CD4-positive, alpha-beta T cell (primary cell): ENCODE measurements at places on chromosomes 4 and X. TPM values are rescaled to one million over a fixed set of nuclear protein-coding genes. Genes with fewer than 3 reads are reported as not detected.
A peak's percentile ranks its signal among the peaks of the same experiment; 100 is the strongest.

DNA sequence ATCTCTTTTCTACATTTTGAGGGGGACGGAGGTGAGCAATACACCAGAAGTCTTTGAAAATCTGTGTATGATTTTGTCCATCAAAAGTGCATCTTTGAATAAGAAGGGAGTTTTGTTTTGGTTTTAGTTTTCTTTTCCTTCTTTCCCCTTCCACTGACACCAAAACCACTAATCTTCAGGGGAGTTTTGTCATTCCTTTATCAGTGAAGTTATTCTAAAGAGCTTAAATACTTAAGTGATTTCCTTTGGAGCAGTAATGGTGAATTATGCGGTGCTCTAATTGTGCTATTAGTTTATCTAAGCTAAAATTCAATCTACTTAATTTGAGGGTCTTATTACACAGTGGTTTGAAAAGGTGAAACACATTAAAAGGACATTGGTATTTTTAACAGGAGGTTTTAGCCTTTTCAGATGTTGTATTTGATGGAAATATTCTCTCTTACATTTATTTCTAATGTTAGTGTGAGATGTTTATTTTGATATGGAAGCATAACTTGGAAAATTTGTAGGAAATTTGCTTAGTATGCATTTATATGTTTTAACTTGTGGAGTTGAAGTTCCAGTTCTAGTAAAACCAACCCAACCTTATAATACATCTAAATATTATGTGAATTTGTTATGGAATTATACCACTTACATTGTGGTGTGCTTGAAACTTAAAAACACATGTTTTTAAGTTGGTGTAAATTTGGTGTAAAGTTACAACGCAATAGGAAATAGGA is 124.9 kb downstream of the PCDH7 start:
- H3K4me3 ChIP-seq, result no peak overlapping the region
- H3K27ac ChIP-seq, result no peak overlapping the region
- DNase-seq, result no peak
- H3K4me1 ChIP-seq, result no peaks in the 10 kb centered on the region
- H3K27me3 ChIP-seq, result no peaks in the 10 kb centered on the region

- DNase-seq, result no peak
- H3K36me3 ChIP-seq, result no peaks in the 10 kb centered on the region
- no peak overlapping the region for H3K27ac ChIP-seq
- no peak overlapping the region for H3K4me3 ChIP-seq
- no peaks in the 10 kb centered on the region for H3K27me3 ChIP-seq
These were observed 126.6 kb downstream of the PPP4R3C start for GRCh38 chrX:27336466-27337091.

DNA sequence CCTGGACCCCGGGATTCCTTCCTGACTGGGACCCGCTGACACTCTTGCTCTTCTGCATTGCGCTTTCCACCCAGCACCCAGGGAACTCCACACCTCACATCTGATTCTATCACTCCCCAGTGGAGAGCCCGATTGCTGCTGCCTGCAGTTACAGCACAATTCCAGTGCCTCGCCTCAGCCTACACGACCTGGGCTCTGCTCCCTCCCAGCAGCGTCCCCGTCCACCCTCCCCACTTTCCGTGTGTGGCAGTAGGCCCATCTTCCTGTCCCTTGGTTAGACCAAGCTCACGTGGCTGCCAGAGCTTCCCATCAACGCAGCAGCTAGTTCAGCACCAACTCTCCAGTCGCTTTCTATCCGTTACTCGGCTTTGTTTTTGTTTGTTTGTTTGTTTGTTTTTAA is 66.6 kb upstream of the SORBS2 start:
- no peaks in the 10 kb centered on the region for H3K36me3 ChIP-seq
- no peak for DNase-seq
- H3K4me1 ChIP-seq, result no peaks in the 10 kb centered on the region
- no peak overlapping the region for H3K4me3 ChIP-seq

DNA sequence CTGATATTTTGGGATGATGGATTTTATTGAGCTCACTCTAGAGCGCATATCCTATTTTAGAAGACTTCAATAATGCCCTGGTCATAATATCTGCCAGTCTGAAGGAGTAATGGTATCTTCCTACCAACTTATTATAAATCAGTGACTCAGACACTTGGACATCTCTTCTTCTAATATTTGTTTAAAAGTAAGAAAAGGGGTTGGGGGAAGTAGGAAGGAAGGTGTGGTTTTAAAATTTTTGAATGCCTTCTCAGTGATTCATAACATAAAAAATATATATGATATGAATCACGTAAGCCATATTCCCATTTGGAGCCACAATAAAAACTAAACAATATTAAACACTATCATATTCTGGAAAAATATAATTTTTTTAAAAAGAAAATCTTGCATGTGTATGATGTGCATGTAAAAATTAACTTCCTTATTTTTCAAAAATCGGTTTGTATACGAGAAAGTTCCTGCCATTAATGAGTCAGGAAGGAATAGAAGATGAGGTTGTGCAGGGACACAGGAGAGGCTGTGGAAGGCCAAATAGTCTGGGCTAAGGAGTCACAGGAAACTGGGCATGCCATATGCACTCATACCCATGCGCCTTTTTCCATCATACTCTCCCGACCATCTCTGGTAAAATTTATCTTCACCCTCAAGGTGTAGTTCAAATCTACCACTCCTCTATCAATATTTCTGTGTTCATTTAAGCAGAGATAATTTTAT is 286.5 kb downstream of the EPHA5 start:
- H3K27ac ChIP-seq, result no peak overlapping the region
- no peaks in the 10 kb centered on the region for H3K4me1 ChIP-seq
- H3K4me3 ChIP-seq, result no peak overlapping the region
- no peak for DNase-seq

GRCh38 chrX:110846071-110846470 is 50.5 kb upstream of the CHRDL1 start:
- no peak overlapping the region for H3K27ac ChIP-seq
- H3K4me3 ChIP-seq, result no peak overlapping the region
- DNase-seq, result no peak
- no peaks in the 10 kb centered on the region for H3K36me3 ChIP-seq
- H3K4me1 ChIP-seq, result no peaks in the 10 kb centered on the region

GRCh38 chr4:67158666-67159065 is 386.6 kb downstream of the CENPC start:
- no peak for DNase-seq
- no peaks in the 10 kb centered on the region for H3K36me3 ChIP-seq
- no peaks in the 10 kb centered on the region for H3K4me1 ChIP-seq

IL3RA gene
- total RNA-seq, result 0.45 TPM

- H3K4me3 ChIP-seq, result no peak overlapping the region
- H3K27ac ChIP-seq, result no peak overlapping the region
- no peak for DNase-seq
- H3K27me3 ChIP-seq, result no peaks in the 10 kb centered on the region
- no peaks in the 10 kb centered on the region for H3K36me3 ChIP-seq
These were observed 23.6 kb upstream of the RASGEF1B start for GRCh38 chr4:81495345-81495744.

DNA sequence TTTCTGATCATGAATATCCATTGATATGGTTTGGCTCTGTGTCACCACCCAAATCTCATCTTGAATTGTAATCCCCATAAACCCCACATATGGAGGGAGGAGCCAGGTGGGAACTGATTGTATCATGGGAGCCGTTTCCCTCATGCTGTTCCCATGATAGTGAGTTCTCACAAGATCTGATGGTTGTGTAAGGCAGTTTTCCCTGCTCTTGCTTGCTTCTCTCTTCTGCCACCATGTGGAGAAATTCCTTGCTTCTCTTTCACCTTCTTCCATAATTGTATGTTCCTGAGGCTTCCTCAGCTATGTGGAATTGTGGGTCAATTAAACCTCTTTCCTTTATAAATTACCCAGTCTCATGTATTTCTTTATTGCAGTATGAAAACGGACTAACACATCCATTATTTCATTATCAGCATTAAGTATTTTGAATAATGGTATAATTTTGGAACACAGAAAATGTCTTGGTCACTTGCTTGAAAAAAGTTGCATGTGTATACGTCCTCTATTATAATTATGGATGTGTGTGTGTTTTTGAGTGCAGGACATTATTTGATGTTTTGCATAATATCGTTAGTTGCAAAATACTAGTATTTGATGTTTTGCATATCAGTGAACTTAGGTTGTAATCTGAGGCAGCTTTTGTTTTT is 334.6 kb downstream of the PCDH10 start:
- DNase-seq, result no peak
- no peak overlapping the region for H3K4me3 ChIP-seq
- H3K4me1 ChIP-seq, result no peaks in the 10 kb centered on the region

DNA sequence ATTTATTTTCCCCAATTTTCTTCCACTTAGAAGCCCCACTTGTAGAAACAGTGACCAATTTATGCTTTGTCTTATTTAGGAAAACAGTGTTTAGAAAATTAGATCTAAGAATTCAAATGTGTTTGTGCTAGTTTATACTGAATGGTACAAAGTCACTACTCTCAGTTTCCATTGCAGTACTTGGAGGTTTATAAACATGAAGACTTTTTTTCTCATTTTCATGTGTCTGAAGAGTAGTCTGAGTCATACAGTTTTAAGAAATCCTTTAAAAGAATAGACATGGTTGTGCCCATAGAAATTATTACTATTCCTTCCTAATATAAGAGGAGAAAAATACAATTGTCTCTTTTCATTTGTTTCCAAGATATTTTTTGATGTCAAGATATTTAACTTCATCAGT is 458.7 kb downstream of the NAF1 start:
- H3K36me3 ChIP-seq, result no peaks in the 10 kb centered on the region
- H3K27me3 ChIP-seq, result no peaks in the 10 kb centered on the region
- no peak overlapping the region for H3K27ac ChIP-seq
- no peak for DNase-seq

GAGE13 gene
- total RNA-seq, result not detected

- H3K27me3 ChIP-seq, result no peaks in the 10 kb centered on the region
- H3K27ac ChIP-seq, result peak overlapping the region; percentile 89
- peak overlapping the region; percentile 94 for H3K4me3 ChIP-seq
- peaks cover 26% of the 10 kb centered on the region for H3K4me1 ChIP-seq
- no peak for DNase-seq
These were observed 627 bp downstream of the CDKN2AIP start for GRCh38 chr4:183445097-183445428.

- no peak for DNase-seq
- no peak overlapping the region for H3K27ac ChIP-seq
- H3K27me3 ChIP-seq, result no peaks in the 10 kb centered on the region
- peaks cover 15% of the 10 kb centered on the region for H3K4me1 ChIP-seq
- no peak overlapping the region for H3K4me3 ChIP-seq
These were observed 18.4 kb upstream of the SMIM10L2A start for GRCh38 chrX:135403374-135403773.

EGFL6 gene
- not detected for total RNA-seq

DUSP21 gene
- total RNA-seq, result not detected

GRCh38 chrX:111837197-111837596 is 38.8 kb upstream of the TRPC5OS start:
- no peak for DNase-seq
- H3K4me1 ChIP-seq, result no peaks in the 10 kb centered on the region
- no peak overlapping the region for H3K27ac ChIP-seq
- H3K27me3 ChIP-seq, result no peaks in the 10 kb centered on the region
- no peak overlapping the region for H3K4me3 ChIP-seq
- H3K36me3 ChIP-seq, result no peaks in the 10 kb centered on the region

DNA sequence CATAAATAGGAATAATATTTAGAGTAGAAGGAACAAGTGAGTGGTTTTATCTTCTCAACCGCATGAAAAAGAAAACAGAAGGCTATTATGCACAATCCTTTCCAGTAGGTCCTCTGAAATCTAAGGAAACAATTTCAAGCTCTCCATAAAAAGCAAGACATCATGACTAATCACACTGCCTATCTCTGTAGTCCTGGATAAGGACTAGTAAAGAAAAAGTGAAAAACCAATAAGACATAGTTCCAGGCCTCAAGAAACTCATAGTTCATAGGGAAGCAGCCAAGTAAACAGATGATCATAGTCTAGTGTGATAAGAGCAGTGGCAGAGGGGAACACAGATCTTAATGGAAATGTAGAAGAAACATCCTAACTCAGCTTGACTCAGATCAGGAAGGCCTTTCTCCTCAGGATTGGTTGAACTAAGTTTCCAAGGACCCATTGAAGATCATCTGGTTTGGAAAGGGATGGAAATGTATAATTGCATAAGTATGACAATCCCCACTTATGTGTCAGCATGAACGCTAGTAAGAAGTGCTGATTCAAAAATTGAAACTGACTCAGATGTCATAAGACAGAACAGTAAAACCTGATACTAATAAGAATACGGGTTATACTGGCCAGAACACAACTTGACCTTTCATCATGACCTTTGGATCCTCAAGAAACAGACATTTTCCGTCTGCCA is 155.3 kb downstream of the GRIA3 start:
- no peaks in the 10 kb centered on the region for H3K27me3 ChIP-seq
- no peaks in the 10 kb centered on the region for H3K4me1 ChIP-seq
- no peaks in the 10 kb centered on the region for H3K36me3 ChIP-seq
- no peak overlapping the region for H3K27ac ChIP-seq
- DNase-seq, result no peak

DNA sequence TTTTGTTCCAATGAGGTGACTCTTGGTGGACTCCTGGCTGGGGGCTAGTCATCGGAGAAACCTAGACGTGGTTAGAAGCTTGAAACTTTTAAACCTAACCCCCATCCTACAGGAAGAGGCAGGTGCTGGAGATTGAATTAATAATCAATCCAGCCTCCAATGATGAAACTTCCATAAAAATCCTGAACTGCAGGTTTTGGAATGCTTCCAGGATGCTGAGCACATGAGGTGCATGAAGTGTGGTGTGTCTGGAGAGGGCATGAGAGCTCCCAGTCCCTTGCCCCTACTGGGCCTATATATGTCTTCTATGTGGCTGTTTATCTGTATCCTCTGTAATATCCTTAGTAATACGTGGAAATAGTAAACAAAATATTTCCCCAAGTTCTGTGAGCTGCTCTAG is 90.7 kb upstream of the PDHA2 start:
- DNase-seq, result no peak
- no peak overlapping the region for H3K4me3 ChIP-seq
- H3K27ac ChIP-seq, result no peak overlapping the region
- H3K27me3 ChIP-seq, result no peaks in the 10 kb centered on the region
- H3K4me1 ChIP-seq, result no peaks in the 10 kb centered on the region

- H3K36me3 ChIP-seq, result no peaks in the 10 kb centered on the region
- no peak for DNase-seq
- no peaks in the 10 kb centered on the region for H3K4me1 ChIP-seq
- H3K4me3 ChIP-seq, result no peak overlapping the region
- H3K27me3 ChIP-seq, result no peaks in the 10 kb centered on the region
These were observed 27.3 kb upstream of the STS start for GRCh38 chrX:7119950-7120877.

GRCh38 chr4:26237916-26238315 is 82.9 kb upstream of the RBPJ start:
- H3K36me3 ChIP-seq, result no peaks in the 10 kb centered on the region
- no peak for DNase-seq
- H3K27me3 ChIP-seq, result no peaks in the 10 kb centered on the region

EVC gene
- 0.70 TPM for total RNA-seq
